ENCODE measurements at places on chromosomes 1 and 21.

- no peak for DNase-seq
These were observed 375.1 kb downstream of the NPHP4 start for GRCh38 chr1:5617179-5617520.

GRCh38 chr1:247371801-247372259, 40.2 kb upstream of the ZNF496 start:
- DNase-seq: no peak

DNA sequence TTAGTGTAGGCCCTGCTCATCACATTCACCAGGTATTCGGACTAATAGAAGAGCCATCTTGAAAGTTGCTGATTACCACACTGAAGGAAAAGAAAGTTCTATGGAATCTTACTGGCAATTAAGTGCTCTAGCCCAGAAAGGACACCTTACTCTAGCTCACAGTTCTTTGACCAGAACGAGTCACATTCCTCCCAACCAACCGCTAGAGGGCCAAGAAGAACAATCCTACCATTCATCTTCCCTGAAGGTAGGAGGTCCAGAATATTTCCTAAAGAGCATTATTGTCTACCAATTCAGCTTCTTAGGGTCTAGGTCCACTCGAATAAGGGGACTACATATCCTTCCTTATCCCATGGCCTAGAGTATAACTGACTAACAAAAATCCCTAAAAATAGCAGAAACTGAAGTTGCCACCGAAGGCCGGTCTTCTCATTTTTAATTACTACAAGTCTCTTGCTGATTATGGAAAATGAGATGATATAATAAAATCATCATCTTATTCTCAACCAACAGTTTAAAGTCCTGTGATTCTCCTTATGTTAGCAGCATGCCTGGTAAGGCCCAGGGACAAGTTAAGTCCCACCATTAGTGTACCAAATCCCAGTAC, 2.7 kb upstream of the FMO1 start:
- peak; percentile 40 for DNase-seq

GRCh38 chr1:236853921-236854604, 59.0 kb downstream of the MTR start:
- DNase-seq: no peak

GRCh38 chr1:207578796-207579435, 66.0 kb upstream of the CR1L start:
- DNase-seq: no peak

DNA sequence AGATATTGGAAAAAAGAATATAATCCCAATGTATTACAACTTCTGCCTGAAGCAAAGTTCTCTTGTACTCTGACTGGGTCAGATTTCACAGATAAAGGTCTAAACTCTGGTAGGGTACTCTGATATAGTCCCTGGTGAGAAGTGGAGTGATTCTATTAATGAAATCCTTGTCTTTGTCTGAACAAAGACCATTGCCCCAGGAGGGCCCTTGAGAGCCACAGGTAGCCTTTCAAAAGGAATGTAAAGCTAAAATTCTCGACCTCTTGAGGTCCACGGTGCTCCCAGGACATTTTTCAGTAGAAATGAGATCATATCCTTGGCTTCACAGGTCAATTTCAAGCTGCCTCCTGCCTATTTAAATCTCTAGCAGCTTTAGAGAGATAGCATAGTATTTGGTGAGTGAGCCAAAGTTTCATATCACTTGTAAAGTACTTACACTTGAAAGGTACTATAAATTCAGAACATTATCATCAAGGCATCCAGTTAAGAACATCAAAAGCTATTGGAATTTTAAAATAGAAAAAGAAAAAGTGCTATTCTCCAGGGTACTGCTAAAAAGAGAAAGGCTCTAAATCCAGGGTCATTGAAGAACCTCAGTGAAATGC, 10.1 kb downstream of the TNNI3K start:
- no peak for DNase-seq

DNA sequence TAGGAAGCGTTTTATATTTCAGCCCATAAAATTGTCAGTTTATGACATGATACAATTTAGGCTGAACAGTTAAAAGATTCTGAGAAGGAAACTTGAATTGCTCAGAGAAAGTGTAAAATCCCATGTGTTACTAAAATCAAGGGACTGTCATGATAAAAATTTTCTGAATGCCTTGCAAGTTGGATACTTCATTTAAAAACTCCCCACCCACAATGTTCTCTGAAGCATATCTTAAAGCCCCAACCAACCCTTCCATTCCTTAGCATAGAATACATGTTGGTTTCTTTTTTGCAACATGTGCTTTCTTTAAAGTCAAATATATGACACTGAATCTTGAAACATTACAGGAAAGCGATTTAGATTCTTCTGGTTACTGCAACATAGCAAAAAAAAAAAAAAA, 97.4 kb downstream of the MRPL39 start:
- DNase-seq: no peak

- no peak for DNase-seq
These were observed 5.8 kb upstream of the EPHA8 start for GRCh38 chr1:22557341-22557950.

DNA sequence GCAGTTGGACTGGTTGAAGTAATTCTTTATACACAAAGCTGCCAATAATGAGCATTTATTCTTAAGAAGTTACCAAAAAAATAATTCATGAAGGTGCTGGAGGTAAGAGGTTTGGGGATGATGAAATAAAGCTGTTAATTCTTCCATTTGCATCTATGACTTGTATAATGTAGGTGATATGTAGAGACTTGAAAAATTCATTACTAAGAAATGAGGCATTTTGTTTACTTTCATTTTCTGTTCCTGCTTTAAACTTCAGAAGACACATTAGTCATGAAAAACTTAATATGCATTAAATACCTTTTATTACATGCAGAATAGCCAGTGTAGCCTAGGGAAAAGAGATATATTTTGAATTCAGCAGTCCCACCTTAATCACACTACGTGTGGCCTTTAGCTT, 214.2 kb downstream of the SLC44A5 start:
- no peak for DNase-seq

- DNase-seq: no peak
These were observed 179.4 kb downstream of the HIVEP3 start for GRCh38 chr1:41739061-41739955.

GRCh38 chr1:67749844-67750690, 65.1 kb downstream of the GADD45A start:
- DNase-seq: no peak

DNA sequence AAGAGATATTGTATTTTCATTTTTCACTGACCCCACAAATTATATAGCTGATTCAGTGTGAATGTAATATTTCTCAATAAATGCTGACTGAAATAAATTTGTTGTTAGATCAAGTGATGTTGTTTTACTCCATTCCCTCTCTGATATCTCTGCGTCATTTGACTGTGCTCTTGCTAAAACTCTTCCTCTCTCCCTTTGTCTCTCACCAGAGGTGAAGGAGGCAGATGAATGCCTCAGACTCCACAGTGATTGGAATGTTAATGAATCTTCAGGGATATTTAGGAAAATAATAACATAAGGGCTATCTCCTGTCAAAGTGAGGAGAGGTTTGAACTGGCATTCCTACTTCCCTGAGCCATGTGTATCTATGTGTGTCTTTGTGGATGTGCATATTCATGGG, 3.7 kb downstream of the CD1E start:
- DNase-seq: no peak

DNA sequence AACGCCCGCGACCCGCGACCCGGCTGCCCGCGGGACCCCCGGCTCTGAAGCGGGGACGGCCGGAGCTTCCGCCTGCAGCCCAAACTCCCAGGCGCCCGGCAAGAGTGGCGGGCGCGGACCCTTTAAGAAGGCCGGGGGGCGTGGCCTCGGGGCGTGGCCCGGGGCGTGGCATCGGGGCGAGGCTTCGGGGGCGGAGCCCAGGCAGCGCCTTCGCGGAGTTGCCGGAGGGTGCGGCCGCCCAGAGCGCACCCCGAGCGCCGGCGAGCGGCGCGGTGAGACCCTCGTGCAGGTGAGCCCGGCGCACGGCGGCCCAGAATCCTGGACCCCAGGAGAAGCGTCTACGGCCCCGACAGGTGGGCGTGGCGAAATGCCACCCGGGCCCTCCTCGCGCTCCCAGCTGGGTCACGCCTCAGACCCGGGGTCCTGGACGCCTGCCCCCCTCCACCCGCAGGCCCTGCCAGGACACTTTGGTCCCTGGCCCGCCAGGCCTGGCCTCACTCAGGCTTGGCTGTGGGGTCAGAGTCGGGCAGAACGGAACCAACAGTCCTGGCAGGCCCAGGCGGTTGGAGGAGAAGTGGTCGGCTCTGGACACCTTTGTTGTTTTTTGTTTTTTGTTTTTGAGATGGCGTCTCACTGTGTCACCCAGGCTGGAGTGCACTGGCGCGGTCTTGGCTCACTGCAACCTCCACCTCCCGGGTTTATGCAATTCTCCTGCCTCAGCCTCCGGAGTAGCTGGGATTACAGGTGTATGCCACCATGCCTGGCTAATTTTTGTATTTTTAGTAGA, 14.4 kb downstream of the RNF223 start:
- peak; percentile 62 for DNase-seq

DNA sequence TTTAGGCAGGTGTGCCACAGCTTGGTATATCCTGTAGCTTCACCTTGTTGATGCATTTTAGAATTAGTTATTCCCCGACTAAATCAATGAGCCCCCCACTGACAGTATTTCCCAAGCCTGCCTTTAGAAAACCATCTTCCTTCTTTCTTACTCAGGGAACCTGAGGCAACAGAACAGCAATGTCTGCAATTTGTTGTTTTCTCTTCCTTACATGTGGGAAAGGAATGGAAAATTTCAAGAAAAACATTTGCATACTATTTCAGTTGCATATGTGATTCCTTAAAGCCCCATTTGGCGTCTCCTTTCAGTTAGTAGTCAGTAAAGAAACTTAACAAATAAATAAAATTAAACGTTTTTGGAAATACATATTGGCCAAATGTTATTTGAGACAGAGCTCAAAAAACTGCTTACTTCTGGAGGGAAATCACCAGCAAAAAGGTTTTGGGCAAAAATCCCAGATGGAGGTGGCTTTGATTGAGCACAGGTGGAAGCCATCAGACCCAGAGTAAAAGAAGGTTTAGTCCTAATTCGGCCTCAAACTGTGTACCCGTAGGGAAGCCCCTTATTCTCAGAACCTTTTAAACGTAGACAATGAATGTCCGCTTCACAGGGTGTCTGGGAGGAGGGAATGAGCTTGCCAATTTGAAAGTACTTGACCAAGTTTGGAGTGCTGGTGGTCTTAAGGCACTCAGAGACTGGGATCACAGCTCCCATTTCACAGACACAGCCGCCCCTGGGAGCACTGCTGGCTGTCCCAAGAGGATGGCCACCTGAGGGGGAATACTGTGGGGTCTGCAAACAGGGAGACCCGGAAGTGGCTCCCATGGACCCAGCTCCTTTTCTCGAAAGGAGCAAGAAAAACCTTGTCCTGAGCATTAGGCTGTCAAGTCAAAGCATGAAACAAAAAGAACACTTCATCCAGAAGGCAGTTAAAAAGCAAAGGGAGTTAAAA, 9.4 kb downstream of the LHX4 start:
- no peak for DNase-seq

GRCh38 chr1:43689289-43689688, 18.0 kb upstream of the ST3GAL3 start:
- DNase-seq: no peak

DNA sequence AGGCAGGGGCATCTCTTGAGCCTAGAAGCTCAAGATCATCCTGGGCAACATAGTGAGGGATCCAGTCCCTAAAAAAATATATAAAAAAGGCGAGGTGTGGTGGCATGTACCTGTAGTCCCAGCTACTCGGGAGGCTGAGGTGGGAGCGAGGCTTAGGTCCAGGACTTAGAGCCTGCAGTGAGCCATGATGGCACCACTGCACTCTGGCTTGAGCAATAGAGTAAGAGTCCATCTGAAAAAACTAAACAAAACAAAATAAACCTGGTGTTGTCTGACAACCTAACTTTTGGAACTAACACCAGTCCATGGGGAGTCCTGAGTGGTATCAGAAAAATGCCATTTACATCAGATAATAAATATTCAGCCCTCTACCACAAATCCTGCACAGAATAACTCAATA, 110.1 kb upstream of the NRIP1 start:
- no peak for DNase-seq

GRCh38 chr1:34060901-34061415, 104.1 kb downstream of the CSMD2 start:
- no peak for DNase-seq

DNA sequence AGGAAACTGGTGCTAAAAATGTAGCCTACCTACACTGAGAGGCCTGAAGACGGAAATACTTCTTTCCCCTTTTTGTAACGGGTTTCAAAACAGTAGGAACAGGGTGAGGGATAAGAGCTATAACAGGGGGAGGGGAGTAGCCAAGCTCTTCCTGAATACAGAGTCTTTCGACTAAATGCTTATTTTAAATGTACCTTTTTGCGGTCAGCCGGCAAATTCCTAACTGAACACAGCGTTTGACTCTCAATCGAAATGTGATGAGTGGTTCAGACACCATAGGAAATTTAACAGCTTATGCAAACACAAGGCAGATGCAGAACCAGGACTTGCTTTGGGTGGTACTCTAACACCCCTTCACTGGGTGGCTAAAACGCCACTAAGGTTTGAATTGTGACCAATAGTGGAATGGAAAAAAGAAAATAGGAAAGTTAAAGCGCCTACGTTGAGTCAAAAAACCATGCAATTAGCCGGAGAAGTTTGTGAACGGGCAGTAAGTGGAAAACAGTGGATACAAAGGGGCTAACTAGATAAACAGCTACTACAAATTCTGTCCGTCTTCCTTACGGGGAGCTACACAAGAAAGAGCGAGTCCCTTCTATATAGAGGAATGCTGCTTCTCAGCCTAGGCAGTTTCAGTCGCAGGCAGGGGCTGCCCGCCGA, 1.7 kb downstream of the EGLN1 start:
- no peak for DNase-seq

- DNase-seq: no peak
These were observed 26.3 kb upstream of the KIAA0040 start for GRCh38 chr1:175218786-175219434.

GRCh38 chr1:7104339-7104738, 319.1 kb downstream of the CAMTA1 start:
- no peak for DNase-seq

DNA sequence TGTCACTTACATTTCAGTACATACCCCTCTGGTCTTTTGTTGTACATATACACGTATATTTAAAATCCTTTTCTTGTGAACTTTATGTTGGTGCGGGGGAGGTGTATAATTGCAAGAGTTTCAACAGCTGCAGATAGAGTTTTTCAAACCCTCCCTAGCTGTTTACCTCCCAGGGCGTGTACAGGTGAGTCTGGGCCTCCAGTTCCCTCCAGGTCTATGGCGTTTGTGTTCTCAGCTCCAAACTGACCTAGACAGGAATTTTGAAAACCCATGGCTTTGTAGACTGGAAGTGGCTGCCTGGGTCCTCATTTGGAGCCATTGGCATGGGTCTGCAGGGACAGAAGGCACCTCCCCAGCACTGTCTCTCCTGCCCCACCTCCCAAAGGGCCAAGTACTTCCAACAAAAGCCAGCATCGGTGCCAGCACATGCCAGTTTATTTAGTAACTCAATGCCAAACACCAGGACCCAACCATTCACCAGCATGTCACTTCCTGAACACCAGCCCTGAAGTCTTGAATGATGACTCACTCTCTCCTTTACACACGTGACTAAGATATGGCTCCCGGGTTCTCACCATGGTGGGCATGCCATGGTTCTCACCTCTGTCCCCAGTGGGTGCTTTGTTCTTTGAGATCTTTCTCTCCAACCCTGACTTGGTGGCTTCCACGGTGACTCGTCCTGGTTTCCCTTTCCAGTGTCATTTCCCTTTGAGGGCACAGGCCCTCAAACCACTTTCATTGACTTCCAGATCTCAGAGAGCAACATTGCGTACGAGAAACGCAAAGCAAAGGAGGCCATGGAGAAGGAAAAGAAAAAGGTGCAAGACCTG, 57.3 kb upstream of the EFHD2 start:
- no peak for DNase-seq

GRCh38 chr1:53295295-53295694, 32.6 kb downstream of the LRP8 start:
- DNase-seq: no peak

GRCh38 chr1:202112859-202113689, 9.6 kb upstream of the GPR37L1 start:
- DNase-seq: no peak
